ENCODE measurements at places on chromosomes 2 and 18.
A peak's percentile ranks its signal among the peaks of the same experiment; 100 is the strongest.

- DNase-seq, result no peak
Measured at GRCh38 chr18:36302676-36303075, 5.2 kb downstream of the FHOD3 start.

DNA sequence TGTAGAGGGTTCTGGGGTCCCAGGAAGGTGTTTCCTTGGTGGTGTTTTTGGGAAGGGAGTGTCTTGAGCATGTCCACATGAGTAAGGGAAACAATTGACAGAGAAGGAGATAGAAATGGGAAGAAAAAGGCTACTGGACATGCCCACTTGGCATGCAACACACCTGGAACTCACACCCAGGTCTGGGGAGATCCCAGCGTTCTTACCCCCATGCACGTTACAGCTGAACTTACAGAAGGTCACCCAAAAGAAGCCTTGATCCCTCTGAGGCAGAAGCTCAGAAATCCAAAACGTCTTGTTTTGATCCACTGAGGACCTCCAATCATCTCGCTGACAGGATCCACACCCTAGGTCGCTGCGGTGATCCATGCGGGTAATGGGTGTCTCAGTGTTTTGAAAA is 142.0 kb downstream of the ZNF516 start:
- no peak for DNase-seq

DNA sequence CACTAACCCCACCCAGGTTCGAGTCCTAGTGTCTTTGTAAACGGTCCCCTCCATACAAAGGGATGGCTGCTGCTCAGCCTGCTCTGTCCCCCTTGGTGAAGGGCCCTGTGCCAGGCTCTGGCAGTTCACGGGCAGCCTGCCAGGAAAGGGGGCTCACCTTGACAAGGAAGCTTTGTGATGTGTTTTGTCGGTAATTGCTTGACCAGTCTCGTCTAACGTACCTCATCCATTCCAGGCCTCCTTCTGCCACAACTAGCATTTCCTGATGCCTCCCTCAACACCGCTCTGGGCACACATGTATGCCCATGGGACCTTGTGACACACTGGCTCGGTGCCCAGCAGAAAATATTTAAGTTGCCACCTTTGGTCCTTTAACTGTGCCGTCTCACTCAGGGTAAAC is 171.9 kb downstream of the KLHL29 start:
- peak; percentile 47 for DNase-seq

- peak; percentile 95 for DNase-seq
Measured at GRCh38 chr2:28390241-28390745, 2.4 kb upstream of the FOSL2 start.

DNA sequence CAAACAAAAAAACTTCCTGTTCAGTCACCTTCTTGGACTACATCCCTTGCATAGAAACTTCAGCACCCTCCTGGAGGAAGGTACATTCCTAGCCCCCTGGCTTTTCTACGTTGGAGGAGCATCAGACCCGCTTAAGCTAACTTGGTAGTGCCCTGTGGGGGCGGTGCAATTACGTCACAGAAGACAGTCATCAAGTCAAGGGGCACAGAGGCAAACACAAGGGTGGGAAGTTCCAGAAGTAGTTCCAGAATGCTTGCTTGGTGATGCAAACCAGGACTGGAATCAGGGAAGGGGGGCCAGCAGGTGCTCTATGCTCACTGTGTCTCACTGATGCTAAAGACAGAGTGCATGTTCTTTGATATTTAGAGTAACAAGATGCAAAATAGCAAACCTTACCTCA is 15.2 kb upstream of the AGFG1 start:
- no peak for DNase-seq

Data from heart left ventricle (tissue), 16 donors.